ENCODE measurements at places on chromosomes 5 and 9. TPM values are rescaled to one million over a fixed set of nuclear protein-coding genes. Genes with fewer than 3 reads are reported as not detected.
A peak's percentile ranks its signal among the peaks of the same experiment; 100 is the strongest.

- no peaks in the 10 kb centered on the region for H3K36me3 ChIP-seq
- H3K27me3 ChIP-seq: no peaks in the 10 kb centered on the region
- no peak for DNase-seq
- no peak overlapping the region for H3K4me3 ChIP-seq
- no peak overlapping the region for H3K27ac ChIP-seq
- H3K4me1 ChIP-seq: no peaks in the 10 kb centered on the region
These were observed 283.9 kb upstream of the ADAMTSL1 start for GRCh38 chr9:18189871-18190670.

SDHA gene
- total RNA-seq: 149 TPM

GRCh38 chr5:113376640-113377039 is 58.1 kb downstream of the TSSK1B start:
- no peak overlapping the region for H3K27ac ChIP-seq
- H3K4me1 ChIP-seq: peaks cover 35% of the 10 kb centered on the region
- H3K27me3 ChIP-seq: peaks cover 22% of the 10 kb centered on the region
- H3K4me3 ChIP-seq: no peak overlapping the region
- no peak for DNase-seq

DNA sequence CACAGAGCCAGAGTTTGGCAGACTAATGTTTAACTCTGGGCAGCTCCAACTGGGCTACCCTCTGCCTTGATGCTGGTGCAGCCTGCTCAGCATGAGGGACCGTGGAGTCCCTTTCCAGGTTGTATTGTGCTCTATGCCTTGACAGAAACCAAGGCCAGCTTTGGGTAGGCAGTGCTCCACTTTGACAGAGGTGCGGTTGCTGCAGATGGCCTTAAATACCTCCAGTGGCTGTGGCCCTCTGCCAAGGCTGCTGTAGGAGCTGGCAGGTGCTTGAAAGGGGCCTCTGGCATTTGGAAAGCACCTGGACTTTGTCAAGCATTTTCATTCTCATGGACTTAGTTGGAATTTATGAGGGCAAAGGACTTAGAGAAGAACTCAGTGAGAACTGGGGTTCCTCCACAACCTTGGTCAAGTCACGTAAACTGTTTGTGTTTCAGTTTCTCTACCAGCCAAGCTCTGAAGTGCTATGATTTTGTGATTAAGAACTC is 249.7 kb upstream of the ZNF462 start:
- no peaks in the 10 kb centered on the region for H3K36me3 ChIP-seq
- no peaks in the 10 kb centered on the region for H3K4me1 ChIP-seq
- DNase-seq: no peak
- no peaks in the 10 kb centered on the region for H3K27me3 ChIP-seq

- no peak overlapping the region for H3K27ac ChIP-seq
- H3K27me3 ChIP-seq: no peaks in the 10 kb centered on the region
- no peak overlapping the region for H3K4me3 ChIP-seq
- H3K36me3 ChIP-seq: no peaks in the 10 kb centered on the region
- DNase-seq: no peak
These were observed 41.7 kb downstream of the C5orf15 start for GRCh38 chr5:133926489-133927299.

DNAH5 gene
- not detected for total RNA-seq

GRCh38 chr5:7686794-7687193 is 164.1 kb downstream of the CFAP90 start:
- H3K27me3 ChIP-seq: peaks cover 9% of the 10 kb centered on the region
- H3K27ac ChIP-seq: no peak overlapping the region
- no peak for DNase-seq

- no peaks in the 10 kb centered on the region for H3K27me3 ChIP-seq
- peak overlapping the region; percentile 89 for H3K27ac ChIP-seq
These were observed 31.0 kb downstream of the EFCAB9 start for GRCh38 chr5:172224996-172225395.

ZDHHC11B gene
- not detected for total RNA-seq

PCDHB2 gene
- total RNA-seq: not detected

DNA sequence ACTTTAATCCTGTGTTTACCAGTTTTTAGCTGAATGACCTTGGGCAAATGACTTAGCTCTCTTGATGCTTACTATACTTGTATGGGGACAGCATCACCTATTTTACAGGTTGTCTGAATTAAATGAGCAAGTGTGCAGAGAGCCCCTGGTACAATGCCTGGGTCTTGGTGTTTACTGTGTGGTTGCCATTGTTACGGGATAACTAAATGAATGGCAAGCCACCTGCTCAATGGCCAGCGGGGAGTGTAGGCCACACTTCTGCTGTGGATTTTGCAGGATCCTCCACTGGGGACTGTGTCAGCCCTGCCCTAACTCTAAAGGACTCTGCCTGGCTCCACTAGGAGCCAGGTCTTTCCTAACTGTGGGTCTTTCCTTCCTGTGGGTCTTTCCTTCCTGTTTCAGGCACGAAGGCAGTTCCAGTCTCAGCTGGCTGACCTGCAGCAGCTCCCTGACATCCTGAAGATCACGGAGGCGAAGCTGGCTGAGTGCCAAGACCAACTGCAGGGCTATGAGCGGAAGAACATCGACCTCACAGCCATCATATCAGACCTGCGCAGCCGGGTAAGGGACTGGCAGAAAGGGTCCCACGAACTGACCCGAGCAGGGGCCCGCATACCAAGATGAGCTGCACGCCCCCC is 10.3 kb upstream of the GLE1 start:
- H3K27ac ChIP-seq: no peak overlapping the region
- H3K4me3 ChIP-seq: no peak overlapping the region
- no peaks in the 10 kb centered on the region for H3K4me1 ChIP-seq
- H3K27me3 ChIP-seq: no peaks in the 10 kb centered on the region
- H3K36me3 ChIP-seq: peaks cover 16% of the 10 kb centered on the region
- DNase-seq: no peak

DNA sequence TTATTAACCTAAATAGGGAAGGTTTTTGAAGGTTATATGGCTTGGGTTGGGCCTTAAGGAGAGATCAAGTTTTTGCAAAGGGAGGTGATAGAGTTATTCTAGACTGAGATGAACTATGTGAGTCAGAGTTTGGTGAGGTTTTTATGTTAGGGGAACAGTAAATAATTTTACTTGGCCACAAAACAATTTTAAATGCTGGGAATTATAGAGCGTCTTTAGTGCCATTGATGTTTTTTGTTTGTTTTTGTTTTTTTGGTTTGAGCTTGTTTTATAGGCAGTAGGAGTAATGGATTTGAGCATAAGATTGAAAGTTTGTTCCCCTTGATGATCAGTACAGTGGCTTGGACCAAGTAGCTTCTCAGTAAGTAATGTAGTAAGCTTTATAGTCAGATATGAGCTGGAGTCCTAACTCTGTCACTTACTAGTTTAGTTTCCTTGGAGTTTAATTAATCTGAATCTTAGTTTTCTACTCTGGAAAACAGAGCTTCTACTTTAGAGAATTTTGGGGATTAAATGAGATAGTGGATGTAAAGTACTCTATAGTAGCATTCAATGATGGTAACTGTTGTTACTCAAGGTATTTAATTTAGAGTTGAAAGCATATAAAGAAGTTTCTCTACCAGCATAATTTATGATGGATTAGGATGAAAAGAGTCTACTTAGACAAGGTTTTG is 2.9 kb downstream of the NAA35 start:
- H3K4me1 ChIP-seq: peaks cover 40% of the 10 kb centered on the region
- H3K36me3 ChIP-seq: peaks cover 30% of the 10 kb centered on the region
- H3K27me3 ChIP-seq: no peaks in the 10 kb centered on the region
- no peak for DNase-seq
- H3K27ac ChIP-seq: no peak overlapping the region

DNA sequence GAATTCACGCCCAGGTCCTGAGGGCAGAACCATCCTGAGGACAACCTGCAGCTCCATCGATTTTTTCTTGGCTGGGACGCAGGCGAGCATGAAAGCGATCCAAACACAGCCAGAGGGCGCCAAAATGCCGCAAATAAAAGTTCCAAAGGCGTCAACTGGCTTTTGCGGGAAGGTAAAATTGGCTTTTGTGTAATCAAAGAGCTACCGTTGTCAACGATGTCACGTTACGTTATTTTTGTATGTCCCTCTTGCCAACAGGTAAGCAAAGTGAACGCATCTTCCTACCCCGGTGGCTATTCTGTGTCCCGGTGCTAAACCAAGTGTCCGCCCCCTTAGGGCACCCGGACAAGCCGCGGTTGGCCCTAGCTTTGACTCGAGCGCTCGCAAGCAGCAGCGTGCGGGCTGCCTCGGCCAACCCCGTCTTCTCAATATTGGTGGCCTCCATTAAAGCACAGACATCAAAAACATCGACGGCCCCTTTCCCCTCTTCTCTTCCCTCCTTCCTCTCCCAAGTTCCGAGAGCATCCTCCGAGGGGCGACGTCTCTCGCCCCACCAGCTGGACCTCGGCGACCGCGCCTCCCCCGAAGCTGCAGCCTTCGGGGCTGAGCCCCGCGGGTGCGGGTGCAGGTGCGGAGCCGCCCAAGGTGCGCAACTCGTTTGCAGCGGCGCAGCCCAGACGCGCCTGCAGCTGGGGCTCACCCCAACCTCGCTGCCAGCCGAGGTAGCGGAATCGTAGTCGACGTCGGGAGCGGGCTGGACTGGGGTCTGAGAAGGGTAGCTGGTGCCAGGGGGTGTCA is 1.1 kb upstream of the BASP1 start:
- H3K27me3 ChIP-seq: peaks cover 60% of the 10 kb centered on the region
- H3K4me3 ChIP-seq: peak overlapping the region; percentile 65
- DNase-seq: peak; percentile 51
- peaks cover 8% of the 10 kb centered on the region for H3K4me1 ChIP-seq
- H3K36me3 ChIP-seq: peaks cover 3% of the 10 kb centered on the region
- H3K27ac ChIP-seq: peak overlapping the region; percentile 58

CNTFR gene
- not detected for total RNA-seq

- no peaks in the 10 kb centered on the region for H3K4me1 ChIP-seq
- H3K27ac ChIP-seq: no peak overlapping the region
- no peak for DNase-seq
- peaks cover 51% of the 10 kb centered on the region for H3K27me3 ChIP-seq
- no peak overlapping the region for H3K4me3 ChIP-seq
These were observed 98.4 kb upstream of the CPLX2 start for GRCh38 chr5:175772747-175773533.

OCLN gene
- 0.43 TPM for total RNA-seq

DNA sequence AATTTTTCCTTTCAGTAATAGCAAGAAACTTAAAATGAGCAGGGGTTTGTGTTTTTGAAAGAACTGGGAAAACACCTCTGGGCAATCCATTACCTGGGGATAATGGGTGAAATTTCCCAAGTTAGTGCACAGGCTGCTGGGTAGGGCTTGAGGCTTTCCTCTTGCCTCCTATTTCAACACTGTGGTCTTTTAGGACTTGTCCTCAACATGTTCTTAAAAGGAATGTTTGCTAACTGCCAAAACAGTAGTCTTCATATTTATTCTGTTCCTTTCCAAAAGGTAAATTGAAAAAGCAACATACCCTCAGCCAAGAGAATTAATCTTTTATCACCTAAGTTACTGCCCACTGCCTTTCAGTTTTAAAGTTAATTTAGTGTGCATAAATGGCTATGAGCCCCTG is 158.3 kb upstream of the CCDC152 start:
- H3K4me3 ChIP-seq: no peak overlapping the region
- no peak for DNase-seq
- H3K27ac ChIP-seq: no peak overlapping the region
- H3K27me3 ChIP-seq: no peaks in the 10 kb centered on the region

TXNDC8 gene
- not detected for total RNA-seq

ZNF618 gene
- 0.27 TPM for total RNA-seq

- no peaks in the 10 kb centered on the region for H3K4me1 ChIP-seq
- H3K36me3 ChIP-seq: no peaks in the 10 kb centered on the region
- H3K27ac ChIP-seq: no peak overlapping the region
- no peak overlapping the region for H3K4me3 ChIP-seq
- no peak for DNase-seq
- no peaks in the 10 kb centered on the region for H3K27me3 ChIP-seq
These were observed 138.4 kb downstream of the KCTD16 start for GRCh38 chr5:144308906-144309670.

- H3K4me1 ChIP-seq: peaks cover 15% of the 10 kb centered on the region
- peaks cover 5% of the 10 kb centered on the region for H3K36me3 ChIP-seq
- no peak overlapping the region for H3K4me3 ChIP-seq
- peaks cover 72% of the 10 kb centered on the region for H3K27me3 ChIP-seq
- no peak for DNase-seq
These were observed 111.8 kb downstream of the GCNT1 start for GRCh38 chr9:76570826-76571225.

PCDHA9 gene
- total RNA-seq: not detected

DNA sequence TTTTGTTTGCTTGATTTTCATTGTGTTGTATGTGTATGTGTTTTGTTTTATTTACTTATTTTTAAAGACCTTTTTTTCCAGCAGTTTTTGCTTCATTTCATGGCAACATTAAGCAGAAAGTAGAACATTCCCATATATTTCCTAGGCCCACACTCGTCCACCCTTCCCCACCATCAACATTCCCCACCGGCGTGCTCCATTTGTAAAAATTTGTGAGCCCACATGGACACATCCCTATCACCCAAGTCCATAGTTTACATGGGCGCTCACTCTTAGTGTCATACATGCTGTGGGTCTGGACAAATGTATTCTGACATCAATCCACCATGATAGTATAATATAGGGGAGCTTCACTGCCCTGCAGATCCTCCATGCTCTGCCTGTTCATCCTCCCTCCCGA is 133.8 kb downstream of the ADAMTS16 start:
- H3K27ac ChIP-seq: no peak overlapping the region
- H3K27me3 ChIP-seq: no peaks in the 10 kb centered on the region
- DNase-seq: no peak
- H3K4me3 ChIP-seq: no peak overlapping the region
- H3K4me1 ChIP-seq: no peaks in the 10 kb centered on the region

CHSY3 gene
- not detected for total RNA-seq

ABCA1 gene
- 0.72 TPM for total RNA-seq

SOX30 gene
- not detected for total RNA-seq

DNA sequence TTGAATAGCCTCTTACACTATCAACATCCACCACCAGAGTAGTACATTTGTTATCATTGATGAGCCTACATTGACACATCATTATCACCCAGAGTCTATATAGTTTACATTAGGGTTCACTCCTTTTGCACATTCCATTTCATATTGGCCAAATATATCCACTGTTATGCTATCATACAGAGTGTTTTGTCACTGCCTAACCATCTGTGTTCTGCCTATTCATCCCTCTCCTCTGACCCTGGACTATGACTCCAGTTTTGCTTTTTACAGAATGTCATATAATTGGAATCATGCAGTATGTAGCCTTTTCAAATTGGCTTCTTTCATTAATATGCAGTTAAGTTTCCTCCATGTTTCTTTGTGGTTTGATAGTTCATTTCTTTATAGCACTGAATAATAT is 904.7 kb downstream of the TLE1 start:
- no peak for DNase-seq
- H3K27me3 ChIP-seq: no peaks in the 10 kb centered on the region
- no peaks in the 10 kb centered on the region for H3K36me3 ChIP-seq
- no peak overlapping the region for H3K27ac ChIP-seq

DNA sequence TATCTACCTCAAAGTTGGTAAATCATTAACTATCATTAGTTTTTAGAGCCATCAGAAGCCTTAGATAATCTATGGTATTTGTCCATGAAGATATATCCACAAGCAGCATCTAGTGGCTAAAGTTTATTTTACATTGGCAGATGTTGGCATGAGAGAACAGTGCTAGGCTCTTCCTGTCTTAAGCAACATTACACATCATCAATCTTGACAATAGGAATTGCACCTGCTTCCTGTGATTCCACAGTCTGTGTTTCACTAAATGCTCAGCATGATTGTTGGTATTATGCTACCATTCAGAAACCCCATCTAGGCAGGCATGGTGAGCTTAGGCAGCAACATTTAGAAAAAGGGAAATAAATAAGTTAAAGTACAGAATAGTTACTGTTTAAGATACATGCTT is 246.6 kb downstream of the SLCO4C1 start:
- no peaks in the 10 kb centered on the region for H3K27me3 ChIP-seq
- no peak for DNase-seq
- no peak overlapping the region for H3K4me3 ChIP-seq
- H3K36me3 ChIP-seq: no peaks in the 10 kb centered on the region
